ENCODE measurements at places on chromosomes 5 and 9.

- no peak for DNase-seq
Measured at GRCh38 chr5:90399251-90399650, 10.3 kb downstream of the CETN3 start.

DNA sequence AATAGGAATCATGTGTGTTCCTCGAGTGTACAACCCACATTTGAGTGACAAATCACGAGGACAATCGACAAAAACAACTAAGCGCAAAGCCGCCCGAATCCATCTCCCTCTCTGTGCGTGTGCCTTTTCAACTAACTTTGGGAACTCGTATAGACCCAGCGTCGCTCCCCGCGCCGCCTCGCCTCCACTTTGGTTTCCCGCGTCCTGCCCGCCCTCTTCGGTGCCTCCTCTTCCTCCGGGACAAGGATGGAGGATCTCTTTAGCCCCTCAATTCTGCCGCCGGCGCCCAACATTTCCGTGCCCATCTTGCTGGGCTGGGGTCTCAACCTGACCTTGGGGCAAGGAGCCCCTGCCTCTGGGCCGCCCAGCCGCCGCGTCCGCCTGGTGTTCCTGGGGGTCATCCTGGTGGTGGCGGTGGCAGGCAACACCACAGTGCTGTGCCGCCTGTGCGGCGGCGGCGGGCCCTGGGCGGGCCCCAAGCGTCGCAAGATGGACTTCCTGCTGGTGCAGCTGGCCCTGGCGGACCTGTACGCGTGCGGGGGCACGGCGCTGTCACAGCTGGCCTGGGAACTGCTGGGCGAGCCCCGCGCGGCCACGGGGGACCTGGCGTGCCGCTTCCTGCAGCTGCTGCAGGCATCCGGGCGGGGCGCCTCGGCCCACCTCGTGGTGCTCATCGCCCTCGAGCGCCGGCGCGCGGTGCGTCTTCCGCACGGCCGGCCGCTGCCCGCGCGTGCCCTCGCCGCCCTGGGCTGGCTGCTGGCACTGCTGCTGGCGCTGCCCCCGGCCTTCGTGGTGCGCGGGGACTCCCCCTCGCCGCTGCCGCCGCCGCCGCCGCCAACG, at the start of gene GPR150:
Gene GPR150, plus strand, starts transcription at position 58 of the 840 bp plus-strand sequence. Its CDS starts 189 bp downstream, at position 247.
- DNase-seq: peak; percentile 50

GRCh38 chr9:137316012-137316981, 14.2 kb upstream of the NRARP start:
- DNase-seq: no peak

- DNase-seq: peak; percentile 33
Measured at GRCh38 chr9:27528886-27529315, 713 bp downstream of the MOB3B start.

DNA sequence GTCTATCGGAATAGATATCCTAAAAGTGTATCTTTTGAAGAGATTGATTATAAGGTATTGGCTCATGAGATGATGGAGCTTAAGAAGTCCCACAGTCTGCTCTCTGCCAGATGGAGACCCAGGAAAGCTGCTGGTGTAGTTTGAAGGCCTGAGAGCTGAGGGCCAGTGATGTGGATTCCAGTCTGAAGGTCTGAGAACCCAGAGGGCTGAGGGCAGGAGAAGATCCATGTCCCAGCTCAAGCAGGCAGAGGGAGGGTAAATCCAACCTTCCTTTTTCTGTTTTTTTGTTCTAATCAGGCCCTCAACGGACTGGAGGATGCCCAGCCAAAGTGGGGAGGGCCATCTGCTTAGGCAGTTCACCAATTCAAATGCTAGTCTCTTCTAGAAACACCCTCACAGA, 11.0 kb upstream of the ABL1 start:
- no peak for DNase-seq

GRCh38 chr9:127311239-127311741, 46.7 kb downstream of the GARNL3 start:
- peak; percentile 5 for DNase-seq

DNA sequence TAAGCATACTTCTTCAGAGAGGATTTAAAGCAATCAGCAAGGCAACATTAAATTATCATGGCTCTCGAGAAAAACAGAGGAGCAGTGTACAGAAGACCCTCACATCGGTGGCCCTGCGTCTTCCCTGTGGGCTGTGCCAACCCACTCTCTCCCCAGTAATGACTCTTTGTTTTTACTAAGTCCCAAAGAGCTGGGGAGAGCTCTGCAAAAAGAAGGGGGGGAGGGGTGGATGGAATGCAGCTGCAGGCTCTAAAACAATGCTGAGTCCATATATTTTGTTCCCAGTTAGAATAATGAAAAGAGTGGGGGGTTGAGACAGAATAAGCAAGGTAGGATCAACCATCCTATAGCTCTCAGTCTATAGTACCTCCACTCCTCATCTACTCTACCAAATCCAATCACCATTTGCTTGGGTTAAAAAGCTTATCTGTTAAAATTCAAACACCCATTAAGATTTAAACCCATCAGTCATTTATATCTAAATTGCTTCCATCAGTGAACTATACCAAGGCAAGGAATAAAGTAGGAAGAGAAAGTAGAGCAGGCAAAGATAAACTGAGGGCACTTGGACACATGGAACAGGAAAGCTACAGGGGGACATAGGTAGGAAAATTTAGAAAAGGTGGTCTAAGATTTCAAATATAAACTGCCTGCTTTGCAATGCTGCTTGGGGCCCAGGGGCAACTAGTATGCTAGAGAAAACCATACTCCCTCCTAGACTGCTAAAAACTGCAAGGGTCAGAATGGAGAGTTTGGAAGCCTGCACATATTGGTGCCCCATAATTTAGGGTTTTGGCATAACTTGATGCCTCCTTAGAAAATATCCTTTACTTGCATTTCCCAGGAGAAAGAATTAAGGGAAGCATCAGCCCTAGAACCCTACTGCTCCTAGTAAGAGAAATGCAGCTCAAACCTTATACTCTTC, 20.6 kb downstream of the ELL2 start:
- DNase-seq: no peak

- no peak for DNase-seq
Measured at GRCh38 chr9:125556046-125556721, 150.8 kb downstream of the MAPKAP1 start.

DNA sequence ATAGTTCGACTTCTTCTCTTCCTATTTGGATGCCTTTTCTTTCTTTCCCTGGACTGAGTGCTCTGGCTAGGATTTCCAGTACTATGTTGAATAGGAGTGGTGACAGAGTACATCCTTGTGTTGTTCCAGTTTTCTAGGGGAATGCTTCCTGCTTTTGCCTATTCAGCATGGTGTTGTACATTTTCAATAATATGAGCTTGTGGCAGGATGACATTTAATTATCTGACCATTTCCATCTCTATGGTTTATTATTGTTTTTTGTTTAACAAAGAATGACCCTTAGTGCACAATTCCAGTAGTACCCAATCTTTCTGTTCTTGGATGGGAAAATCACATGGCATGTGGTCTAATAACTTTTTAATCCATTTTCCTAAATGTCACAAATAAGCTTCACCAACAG, 135.6 kb upstream of the SLC12A2 start:
- no peak for DNase-seq

GRCh38 chr9:114050646-114051045, 27.5 kb downstream of the AMBP start:
- no peak for DNase-seq

DNA sequence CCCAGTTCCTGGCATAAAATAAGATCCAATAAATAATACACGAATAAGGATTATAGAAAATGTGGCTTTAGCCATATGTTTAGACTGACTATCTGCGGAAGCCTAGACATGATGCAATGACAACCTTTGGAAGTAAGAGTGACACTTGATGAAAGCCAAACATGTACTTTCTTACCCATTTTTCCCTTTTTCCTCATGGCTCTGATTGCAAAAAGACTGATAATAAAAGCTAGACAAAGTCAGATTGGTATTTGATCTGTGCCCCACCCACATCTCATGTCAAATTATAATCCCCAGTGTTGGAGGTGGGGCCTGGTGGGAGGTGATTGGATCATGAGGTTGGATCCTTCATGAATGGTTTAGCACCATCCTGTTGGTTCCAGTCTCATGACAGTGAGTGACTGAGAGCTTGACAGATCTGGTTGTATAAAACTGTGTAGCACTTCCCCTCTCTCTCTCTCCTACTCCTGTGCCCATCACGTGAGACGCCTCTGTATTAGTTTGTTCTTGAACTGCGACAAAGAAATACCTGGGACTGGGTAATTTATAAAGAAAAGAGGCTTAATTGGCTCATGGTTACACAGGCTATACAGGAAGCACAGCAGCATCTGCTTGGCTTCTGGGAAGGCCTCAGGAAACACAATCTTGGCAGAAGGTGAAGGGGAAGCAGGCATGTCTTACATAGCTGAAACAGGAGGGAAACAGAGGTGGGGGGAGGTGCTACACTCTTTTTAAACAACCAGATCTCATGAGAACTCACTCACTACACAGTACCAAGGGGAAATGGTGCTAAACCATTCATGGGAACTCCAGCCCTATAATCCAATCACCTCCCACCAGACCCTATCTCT, 243.4 kb upstream of the PIK3R1 start:
- DNase-seq: no peak

GRCh38 chr9:113461285-113461684, 2.2 kb upstream of the RGS3 start:
- DNase-seq: no peak

- no peak for DNase-seq
Measured at GRCh38 chr5:7397937-7398336, 2.0 kb downstream of the ADCY2 start.

DNA sequence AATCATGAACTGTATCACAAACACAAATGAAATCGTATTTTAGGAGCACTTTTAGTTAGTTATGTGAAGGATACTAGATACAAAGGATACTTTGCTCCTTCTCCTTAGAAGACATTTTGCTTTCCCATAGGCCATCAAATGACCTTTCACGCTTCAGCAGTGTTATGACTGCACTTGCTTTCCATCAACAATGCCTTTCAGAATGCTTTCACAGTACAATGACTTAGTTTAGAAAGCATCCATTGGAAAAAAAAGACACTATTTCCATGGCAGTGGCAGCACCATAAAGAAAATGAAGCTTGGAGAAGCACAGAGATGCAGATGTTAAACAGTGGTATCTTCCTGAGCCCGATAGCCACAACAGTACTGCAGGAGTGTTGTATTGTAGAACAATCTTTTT, 203.9 kb downstream of the PCSK1 start:
- DNase-seq: no peak

DNA sequence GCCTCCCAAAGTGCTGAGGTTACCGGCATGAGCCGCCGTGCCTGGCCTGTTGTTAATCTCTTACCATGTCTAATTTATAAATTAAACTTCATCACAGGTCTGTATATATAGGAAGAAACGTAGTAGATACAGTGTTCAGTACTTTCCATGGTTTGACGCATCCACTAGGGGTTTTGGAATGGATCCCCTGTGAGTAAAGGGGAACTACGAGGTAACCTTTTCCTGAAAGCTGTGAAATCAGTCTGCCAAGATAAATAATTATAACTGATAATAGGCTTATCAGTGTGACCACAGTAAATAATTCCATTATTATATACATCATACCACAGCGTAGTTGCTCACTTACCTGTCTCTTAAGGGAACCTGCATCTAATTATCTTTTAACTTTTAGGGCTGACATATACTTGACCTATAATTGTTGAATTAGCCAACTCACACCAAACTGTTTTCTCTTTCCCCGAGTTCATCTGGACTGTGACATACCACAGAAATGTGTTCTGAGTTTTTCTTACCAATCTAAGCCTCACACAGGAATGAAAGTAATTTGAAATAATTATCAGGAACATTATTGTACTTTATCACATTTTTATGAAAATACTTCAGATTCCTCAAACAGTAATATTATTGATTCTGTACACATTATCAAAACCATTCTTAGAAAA, 42.9 kb downstream of the DAPK1 start:
- no peak for DNase-seq

- DNase-seq: no peak
Measured at GRCh38 chr9:37340961-37341360, 81.5 kb upstream of the GRHPR start.

DNA sequence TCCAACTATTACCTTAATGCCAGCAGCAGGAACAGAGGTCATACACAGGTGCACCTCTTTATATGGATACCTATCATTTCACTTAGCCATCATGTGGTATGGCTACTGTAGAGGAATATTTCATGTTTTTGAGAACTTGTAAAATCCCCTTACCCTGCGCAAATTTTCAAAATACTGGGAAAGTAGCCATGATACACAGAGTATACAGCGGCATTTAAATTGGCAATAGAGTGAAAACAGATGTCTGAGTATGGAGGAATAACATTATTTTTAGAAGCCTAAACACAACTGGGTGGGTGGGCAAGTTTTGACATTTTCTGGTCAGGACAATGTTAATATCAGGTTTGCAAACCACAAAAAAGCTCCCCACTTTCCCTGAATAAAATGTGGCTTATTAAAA, 109.5 kb downstream of the SMIM23 start:
- no peak for DNase-seq

DNA sequence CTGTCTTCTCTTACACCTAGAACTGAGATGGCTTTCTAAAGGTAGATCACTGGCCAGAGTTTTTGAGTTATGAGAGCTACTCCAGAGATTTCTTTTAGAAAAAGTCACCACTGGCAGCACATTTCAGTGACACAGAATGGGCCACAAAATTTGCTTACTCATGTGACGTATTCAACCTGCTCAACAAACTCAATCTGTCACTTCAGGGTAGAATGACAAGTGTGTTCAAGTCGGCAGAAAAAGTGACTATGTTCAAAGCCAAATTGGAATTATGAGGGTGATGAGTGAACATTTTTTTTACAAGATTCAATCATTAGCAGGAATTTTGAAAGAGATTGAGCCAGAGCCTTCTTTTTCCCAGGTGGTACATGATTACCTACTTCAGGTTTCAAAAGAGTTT, 46.5 kb downstream of the TAF11L14 start:
- DNase-seq: no peak

DNA sequence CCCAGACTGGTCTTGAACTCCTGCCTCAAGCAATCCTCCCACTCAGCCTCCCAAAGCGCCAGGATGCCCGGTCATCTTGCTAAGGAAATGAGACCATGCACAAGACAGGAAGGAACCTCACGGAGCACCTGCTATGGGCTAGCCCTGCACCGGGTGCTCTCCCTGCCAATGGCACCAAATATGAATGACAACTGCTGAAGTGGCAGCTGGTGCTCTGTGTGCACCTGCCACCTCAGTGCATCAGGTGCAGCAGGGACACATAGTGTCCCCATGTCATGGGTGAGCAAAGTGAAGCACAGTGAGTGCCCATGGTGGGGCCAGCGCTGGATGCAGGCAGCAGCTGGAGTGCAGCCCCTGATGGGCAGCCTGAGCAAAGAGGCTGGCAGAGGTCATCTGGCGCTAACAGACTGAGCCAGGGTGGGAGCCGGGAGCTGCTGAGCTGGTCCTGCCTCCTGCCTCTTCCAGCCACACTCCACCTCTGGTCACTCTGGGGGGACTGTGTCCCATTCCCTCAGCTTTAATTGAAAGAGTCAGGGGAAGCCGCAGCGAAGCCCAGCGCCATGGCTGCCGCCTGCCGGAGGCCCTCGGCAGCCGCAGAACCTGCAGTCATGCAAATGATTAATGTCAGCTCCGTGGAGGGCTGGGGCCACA, 46.4 kb downstream of the BARX1 start:
- DNase-seq: no peak

- no peak for DNase-seq
Measured at GRCh38 chr9:91500509-91501014, 76.9 kb upstream of the NFIL3 start.

- DNase-seq: no peak
Measured at GRCh38 chr5:43634621-43635020, 31.6 kb downstream of the NNT start.
